ENCODE measurements at places on chromosomes 2 and 18. TPM values are rescaled to one million over a fixed set of nuclear protein-coding genes. Genes with fewer than 3 reads are reported as not detected.

The SLC14A1 gene
- 1.2 TPM for polyA plus RNA-seq

DNA sequence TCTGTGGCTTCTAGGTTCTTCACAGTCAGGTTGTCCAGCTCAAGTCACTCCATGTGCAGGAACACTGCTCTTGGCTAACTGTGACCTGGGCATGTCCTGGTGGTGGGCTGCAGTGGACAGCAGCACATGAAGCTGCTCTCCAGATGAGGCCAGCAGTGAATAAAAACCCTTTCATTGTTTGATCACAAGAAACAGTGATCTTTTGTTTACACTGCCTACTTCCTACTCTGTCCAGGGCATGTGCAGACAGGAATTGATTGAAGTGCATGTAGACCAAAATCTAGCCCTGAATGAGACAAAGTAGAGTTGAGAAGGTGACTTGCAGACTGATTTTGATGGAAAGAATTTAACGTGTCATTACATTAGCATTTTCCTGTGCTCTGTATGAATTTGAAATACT lies 34.9 kb downstream of the BCL2L11 start:
- DNase-seq, result no peak

DNA sequence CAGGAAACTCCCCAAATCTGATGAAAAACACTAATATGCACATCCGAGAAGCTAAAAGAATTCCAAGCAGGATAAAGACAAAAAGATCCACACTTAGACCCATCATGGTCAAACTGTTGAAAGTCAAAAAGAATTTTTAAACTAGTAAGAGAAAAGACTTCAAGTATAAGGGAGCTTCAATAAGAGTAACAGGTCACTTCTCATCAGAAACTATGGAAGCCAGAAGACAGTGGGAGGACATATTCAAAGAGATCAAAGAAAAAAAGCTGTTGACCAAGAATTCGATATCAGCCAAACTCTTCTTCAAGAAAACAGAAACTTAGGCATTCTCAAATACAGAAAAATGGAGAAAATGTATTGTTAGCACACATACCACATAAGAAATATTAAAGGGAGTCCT lies 50.4 kb downstream of the ZC3H8 start:
- DNase-seq, result no peak

GRCh38 chr2:120315367-120316033 lies 30.4 kb upstream of the INHBB start:
- DNase-seq, result no peak

DNA sequence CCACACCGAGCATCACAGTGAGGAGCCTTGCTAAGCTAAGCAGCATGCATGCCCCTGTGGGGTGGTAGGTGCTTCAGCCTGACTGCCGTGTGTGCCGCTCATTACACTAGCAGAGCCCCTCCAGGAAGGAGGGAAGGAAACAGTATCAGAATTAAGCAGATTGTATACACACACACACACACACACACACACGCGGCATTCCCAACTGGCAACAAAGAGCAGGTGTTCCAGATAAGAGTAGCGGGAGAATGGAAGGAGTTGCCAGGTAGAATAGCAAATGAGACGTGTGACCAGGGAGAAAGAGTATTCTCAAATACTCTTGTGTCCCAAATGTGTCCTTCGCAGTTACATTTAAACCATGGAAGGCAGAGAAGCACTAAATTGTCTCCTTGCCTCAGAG lies 47.6 kb upstream of the TTC39C start:
- no peak for DNase-seq
